Hair follicular keratinocyte (primary cell): ENCODE measurements at places on chromosomes 12 and 14. TPM values are rescaled to one million over a fixed set of nuclear protein-coding genes. Genes with fewer than 3 reads are reported as not detected.

The TGM1 gene
- 10.5 and 19.3 TPM in 2 replicates for total RNA-seq

The DBX2 gene
- not detected in 2 replicates for total RNA-seq

The MFAP5 gene
- 3.8 and 24.0 TPM in 2 replicates for total RNA-seq

The ZNF385A gene
- 25.5 and 37.4 TPM in 2 replicates for total RNA-seq

The ASPG gene
- total RNA-seq: not detected in 2 replicates
